Stimulated activated CD4-positive, alpha-beta T cell treated with anti-CD3 and anti-CD28 coated beads, Interleukin-1b, Interleukin-23, amount 100 ng/mL, for 48 hours (primary cell): ENCODE measurements at places on chromosomes 13 and 19.

DNA sequence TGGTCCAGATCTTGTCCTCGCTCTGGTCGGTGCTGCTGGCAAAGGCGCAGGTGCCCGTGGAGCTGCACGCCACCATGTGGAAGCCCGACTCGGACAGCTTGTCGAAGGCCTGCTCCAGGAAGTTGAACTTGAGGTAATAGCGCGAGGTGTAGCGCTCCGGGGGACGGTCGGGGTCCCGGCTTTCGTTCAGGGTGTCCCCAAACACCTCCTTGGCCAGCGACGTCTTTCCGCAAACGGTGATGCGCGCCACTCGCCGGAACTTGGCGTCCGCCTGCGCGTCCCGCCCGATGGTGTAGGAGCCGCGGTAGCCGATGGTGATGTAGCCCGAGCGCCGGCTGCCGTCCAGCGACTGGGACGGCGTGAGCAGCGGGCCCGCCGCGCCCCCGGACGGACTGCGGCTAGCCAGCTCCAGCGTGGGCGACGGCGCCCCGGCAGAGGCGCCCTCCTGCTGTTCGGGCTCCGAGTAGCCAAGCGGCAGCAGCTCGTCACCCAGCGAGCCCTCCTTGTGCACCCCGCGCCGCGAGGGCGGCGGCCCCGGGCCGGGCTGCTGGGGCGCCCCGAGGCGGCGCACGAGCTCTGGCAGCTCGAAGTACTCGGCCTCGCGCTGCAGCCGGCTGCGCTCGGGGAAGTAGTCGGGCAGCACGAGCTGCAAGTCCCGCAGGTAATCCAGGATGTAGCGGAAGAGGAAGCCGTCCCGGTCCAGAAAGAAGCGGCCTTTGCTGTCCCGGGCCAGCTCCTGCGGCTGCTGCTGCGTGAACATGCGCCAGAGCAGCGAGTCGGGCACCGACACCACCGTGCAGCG is 801 bp downstream of the KCTD12 start:
- DNase-seq: peak; percentile 49

- peak; percentile 72 for DNase-seq
Observed at GRCh38 chr13:42356184-42356575, 84.2 kb downstream of the AKAP11 start.

DNA sequence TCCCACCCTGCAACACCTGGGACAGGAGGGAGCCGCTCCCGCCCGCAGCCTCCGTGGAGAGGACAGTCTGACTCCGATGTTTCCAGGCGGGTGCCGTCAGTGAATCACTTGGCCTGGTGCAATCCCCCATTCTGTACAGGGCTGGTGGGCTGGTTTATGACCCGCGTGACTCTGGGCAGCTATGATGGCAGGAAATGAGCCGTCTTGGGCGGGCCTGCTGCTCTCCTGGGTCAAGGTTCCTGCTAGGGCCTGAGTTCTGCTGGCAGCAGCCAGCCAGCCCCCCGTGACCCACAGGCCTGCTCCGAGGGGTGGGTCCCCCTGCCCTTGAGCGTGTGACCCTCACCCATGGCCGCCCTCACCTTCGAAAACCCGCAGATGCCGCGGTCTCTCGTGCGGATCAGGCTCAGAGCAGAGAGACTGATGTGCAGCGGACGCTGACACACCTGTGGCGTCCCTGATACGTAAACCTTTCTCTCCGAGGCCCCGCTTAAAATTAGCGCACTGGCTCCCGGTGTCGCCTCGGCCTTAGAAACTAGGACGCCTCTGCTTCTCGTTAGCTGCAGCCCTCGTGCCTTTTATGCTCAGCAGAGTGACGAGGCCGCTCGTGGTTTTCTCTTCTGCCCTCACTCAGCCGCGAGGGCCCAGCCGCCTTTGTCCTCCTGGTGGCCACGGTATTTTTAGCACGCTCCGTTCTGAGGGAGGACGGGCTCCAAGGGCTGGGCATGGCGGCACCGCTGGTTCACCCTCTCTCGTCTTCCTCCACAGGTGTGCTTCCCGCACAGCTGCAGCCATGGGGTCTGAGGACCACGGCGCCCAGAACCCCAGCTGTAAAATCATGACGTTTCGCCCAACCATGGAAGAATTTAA is 63.4 kb downstream of the KDM4B start:
- DNase-seq: no peak

GRCh38 chr13:76330761-76331160 is 555.4 kb downstream of the KCTD12 start:
- DNase-seq: no peak

- no peak for DNase-seq
Observed at GRCh38 chr13:85544756-85545155, 254.5 kb downstream of the SLITRK6 start.

DNA sequence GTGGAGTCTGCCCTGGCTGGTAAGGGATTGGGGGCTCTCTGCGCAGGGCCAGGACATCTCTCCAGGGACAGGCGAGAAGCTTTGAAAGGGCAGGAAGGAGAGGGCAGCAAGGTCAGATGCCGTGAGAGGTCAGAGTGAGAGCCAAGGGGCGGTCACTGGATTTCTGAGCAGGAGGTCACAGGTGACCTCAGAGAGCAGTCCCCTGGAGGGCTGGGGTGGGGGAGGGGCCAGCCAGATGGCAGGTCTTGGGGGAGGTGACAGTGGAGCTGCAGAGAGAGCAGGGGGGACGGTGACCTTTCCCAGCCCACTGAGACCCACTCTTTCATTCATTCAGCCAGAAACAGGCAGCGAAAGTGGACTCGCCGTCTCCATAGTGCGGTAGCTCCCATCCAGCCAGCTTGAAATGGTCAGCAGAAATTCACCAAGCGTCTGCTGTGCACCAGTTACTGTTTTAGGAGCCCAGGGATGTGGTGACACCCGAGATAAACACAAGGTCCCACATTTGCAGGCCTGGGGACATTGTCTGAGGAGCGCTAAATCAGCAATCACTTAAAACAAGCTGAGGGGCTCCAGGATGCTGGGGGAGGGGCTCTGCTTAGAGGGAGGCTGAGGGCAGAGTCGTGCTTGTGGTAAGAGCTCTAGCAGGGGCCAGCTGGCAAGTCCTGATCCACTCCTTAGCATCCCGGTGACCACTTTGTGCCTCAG is 10.2 kb downstream of the CARM1 start:
- DNase-seq: no peak

GRCh38 chr13:73625562-73626339 is 508.5 kb downstream of the KLF12 start:
- DNase-seq: no peak

GRCh38 chr19:30061223-30062064 is 119.4 kb downstream of the URI1 start:
- DNase-seq: no peak
